ENCODE measurements at places on chromosomes 6 and 20.

DNA sequence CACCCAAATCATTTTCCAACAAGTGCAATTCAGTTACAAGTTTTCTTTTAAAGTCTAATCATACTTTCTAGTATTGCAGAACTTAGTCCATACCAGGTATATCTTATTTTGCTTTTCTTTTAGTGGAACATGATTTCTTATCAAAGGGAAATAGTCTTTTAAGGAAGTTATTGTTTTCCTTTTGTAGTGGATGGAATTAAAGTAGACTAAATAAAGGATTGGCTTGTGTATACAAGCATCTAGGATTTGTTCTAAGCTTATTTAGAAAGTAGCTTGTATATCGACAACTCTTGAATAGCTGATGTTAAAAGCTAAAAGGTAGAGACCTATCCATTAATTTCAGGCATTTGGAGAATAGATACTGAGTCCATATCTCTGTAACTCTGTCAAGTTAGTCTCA lies 14.8 kb downstream of the DCBLD1 start:
- peak; percentile 38 for DNase-seq

DNA sequence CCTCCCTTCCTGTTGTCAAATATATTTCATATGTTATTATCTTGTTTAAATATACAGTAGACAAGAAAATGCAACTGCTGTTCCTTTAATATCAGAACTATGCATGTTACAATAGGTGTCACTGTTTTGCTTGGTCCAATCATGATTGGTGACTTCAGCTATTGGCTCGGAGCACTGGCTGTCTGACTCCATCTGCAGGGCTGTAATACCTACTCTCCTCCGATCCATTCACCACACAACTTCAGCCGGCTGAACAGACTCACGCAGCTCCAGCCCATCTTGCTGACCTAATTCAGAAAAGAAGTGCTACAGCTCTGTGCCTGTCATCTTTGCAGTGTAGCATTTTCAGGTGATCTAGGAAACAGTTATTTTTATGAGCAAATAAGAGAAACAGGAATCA lies at the start of gene BTBD3:
Gene BTBD3, plus strand, starts transcription at position 231 of the 400 bp plus-strand sequence. CDS start 383 bp downstream, outside the sequence.
- peak; percentile 77 for DNase-seq

DNA sequence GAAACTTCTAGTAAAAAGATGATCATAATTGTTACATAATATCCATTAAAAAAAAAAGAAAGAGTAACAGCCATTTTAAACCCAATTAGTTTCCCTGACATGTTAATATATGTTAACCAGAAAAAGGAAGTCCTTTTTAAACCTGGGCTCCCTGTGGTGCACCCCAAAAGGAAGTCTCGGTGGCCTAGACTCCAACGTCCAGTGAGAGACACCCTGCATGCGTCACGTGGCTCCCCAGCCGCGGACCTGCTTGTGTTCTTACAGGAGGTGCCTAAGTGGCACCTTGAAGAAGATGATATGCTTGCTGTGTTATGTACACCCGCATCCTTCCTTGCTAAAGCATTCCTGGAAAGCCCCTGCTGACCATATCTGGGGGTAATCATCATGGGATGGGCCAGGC lies 50.1 kb downstream of the FOXC1 start:
- no peak for DNase-seq

GRCh38 chr6:36821581-36822335 lies 17.5 kb downstream of the CPNE5 start:
- DNase-seq = no peak

DNA sequence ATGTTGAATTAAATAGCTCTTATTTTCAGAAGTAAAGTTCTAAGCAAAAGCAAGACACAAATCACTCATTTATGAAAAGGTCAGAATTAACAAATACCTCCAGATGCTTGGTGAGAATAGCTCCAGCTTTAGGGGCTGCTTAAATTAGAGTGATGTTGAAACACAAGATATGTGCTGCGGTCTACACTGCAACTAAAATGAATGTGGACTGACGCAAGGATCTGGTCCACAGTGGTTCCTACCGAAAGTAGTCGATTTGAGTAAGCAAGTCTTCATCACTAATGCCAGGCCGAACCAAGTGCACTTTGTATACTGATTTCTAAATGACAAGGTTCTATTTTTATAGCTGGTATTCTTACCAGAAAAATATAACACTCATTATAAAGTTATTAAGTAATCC lies 96.3 kb downstream of the PRDM1 start:
- no peak for DNase-seq

- no peak for DNase-seq
Observed at GRCh38 chr20:33853507-33853813, 42.3 kb downstream of the CHMP4B start.

DNA sequence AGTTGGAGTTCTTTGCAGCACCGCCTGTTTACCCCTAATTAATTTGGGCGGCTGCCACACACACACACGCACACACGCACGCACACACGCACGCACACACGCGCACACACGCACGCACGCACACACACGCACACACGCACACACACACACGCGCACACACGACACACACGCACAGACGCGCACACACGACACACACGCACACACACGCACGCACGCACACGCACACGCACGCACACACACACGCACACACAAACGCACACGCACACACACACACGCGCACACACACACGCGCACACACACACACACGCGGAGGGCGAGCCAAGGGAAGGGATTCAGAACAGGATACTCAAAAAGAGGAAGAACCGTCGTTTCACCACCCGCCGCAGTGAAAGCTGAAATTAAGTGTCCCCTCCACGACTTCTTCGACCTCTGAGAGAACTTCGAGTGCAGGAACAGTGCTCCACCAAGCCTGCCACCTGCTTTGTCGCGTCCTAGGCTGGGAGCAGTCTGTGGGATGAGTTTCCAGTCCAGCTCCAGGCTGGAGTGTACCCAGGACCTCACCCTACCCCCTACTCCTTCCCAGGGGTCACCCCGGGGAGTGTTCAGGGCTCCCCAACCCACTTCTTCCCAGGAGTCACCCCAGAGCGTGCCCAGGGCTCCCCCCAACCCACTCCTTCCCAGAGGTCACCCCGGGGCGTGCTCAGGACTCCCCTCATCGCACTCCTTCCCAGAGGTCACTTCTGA lies 1.1 kb downstream of the RNASET2 start:
- DNase-seq = no peak

GRCh38 chr20:44746367-44747165 lies 901 bp downstream of the KCNK15 start:
- DNase-seq = no peak

GRCh38 chr6:144999127-144999526 lies 714.0 kb downstream of the UTRN start:
- DNase-seq = peak; percentile 23

DNA sequence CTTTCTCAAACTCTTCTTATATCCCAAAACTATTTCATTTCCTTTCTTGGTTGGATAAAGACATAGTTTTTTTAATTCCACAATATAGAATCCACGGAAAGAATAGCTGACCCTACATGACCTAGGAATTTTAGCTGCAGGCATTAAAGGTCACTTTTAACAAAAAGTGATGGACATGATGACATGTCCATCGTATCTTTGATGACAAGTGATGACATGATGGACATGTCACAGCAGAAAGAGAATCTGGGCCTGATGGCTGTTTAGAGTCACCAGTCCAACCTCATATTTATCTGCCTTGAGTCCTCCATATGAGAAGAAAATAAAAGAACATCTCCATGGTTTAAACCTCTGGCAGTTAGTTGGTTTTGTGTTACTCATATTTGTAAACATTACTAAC lies 106.2 kb downstream of the PLG start:
- DNase-seq = no peak

DNA sequence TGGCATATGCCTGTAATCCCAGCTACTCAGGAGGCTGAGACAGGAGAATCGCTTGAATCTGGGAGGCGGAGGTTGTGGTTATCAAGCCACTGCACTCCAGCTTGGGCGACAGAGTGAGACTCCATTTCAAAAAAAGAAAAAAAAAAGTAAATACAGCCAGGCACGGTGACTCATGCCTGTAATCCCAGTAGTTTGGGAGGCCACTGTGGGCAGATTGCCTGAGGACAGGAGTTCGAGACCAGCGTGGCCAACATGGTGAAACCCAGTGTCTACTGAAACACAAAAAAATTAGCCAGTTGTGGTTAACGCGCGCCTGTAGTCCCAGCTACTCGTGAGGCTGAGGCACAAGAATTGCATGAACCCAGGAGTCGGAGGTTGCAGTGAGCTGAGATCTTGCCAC lies 1.5 kb upstream of the NINL start:
- DNase-seq = no peak

DNA sequence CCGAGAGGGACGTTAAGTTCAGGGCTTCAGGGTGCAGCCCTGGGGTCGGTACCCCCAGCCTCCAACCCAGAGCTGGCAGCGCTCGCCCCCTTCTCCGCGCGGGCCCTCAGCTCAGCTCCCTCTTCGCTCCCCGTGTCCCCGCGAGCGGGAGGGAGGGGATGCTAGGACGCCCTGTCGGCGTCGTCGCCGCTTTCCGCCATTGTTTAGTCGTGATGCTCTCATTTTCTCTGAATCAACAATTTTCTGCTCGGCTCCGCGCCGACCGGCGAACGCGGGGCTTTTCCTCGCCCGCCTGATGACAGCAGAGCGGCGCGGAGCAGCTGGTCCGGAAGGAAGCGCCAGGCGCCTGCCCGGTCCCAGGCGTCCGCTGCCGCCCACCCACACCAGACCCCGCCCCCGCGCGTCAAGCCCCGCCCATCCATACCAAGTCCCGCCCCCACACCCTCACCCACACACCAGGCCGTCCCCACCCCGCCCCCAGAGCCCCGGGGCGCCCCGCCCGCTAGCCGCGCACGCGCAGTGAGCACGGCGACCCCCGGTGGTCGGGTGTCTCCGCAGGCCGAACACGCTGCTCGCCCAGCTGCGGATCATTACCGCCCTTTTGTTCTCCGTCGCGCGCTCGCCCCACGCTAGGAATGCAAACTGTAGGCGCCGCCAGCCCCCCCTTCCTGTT lies 50.1 kb upstream of the SLC32A1 start:
- DNase-seq = peak; percentile 25

GRCh38 chr6:2028457-2029038 lies 216.9 kb downstream of the GMDS start:
- no peak for DNase-seq

GRCh38 chr6:37338745-37339255 lies 15.0 kb upstream of the RNF8 start:
- DNase-seq = no peak

GRCh38 chr20:42295592-42295991 lies 677.4 kb upstream of the CHD6 start:
- DNase-seq = no peak

GRCh38 chr20:58352468-58352867 lies 36.6 kb upstream of the VAPB start:
- DNase-seq = no peak

GRCh38 chr20:18004384-18005031 lies 35.7 kb downstream of the MGME1 start:
- DNase-seq = no peak

DNA sequence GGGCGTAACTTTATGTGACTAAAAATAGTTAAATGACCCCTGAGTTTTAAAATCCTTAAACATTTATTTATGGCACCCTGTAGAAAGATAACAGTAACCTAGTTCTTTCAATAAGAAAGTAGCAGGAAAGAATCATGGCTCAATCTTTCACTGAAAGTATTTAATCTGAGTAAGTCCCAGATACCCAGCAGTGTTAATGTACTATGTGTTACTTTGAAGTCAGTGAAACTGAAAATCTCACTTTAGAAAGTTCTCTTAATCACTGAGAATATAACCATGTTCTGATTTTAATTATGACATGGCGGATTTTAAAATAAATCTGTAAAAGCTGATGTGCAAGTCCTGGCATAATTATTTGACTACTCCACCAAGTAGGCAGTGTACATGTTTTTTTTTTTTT lies 8.1 kb upstream of the HEY2 start:
- DNase-seq = no peak

DNA sequence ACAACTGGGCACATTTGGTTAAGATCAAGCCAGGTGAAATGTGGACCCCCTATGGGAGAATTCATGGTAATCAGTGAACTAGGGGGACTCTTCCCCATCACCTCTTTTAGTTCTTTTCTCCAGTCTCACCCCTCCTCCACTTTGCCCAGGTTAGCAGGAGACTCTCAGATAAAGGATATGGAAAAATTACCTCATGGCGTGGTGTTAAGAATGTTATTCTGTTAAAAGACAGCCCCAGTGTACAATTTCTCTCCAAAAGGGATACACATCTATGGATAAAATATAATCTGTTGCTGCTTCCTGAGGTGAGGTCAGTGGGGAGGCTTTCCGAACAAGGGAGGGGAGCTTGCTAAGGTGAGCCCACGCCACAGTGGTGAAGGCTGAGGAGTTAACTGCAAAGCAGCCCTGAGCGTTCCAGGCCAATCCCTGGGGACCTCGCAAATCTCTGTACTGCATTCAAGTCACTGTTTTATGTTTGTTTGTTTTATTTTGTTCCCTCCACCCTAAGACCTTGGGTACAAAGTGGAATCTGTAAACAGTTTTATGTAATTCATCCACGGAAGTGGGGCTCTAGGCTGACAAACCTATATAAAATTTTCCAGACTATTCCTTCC lies 52.0 kb downstream of the ADGRF1 start:
- DNase-seq = no peak

DNA sequence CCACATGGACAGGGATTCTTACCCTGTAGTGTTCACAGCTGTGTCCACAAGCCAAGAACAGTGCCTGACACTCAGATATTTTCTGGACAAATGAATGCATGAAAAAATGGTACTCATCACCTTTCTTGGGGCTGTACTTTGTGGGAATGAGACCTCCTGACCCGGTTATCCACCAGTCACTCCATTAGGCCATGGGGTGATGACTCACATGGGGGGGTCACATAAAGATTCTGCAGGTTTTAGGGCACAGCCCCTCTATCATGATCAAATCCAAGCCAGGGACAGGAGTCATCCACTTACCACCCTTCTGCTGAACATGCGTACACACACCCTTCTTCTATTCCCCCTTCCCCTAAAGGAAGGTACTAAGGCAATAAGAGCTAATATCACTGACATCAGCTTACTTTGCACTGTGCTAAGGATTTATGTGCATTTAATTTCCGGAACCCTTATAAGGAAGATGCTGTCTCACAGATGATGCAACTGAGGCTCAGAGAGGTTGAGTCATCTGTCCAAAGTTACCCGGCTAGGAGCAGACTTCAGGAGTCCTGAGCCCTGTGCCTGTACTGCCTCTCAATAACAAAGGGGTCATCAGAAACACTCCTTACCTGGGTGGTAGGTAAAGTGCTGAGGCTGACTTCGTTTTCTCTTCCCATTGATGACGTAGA lies 107.8 kb downstream of the NFATC2 start:
- peak; percentile 89 for DNase-seq

DNA sequence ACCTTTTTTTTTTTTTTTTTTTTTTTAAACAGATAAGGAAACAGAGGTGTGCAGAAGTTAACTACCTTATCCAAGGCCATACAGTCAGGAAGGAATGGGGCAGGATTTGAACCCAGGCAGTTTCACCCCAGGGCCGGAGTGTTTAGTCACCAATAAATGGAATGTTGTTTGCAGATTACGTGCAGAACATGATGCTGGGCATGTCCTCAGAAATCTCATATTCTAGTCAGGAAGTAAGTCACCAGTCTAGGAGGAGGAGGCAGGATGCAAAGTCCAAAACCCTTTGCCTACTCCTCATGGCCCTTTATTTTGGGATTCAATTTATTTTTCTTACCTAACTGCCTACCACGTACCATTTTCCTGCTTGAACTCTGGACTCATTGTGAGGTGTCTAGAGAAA lies 57.1 kb upstream of the LRRC1 start:
- DNase-seq = peak; percentile 60

Data from bronchial epithelial cell (primary cell).